Ammon's horn (tissue), 1 donor: ENCODE measurements at places on chromosomes 13 and 19.
A peak's percentile ranks its signal among the peaks of the same experiment; 100 is the strongest.

GRCh38 chr19:55672418-55672817 lies 2.6 kb upstream of the EPN1 start:
- no peak for DNase-seq

DNA sequence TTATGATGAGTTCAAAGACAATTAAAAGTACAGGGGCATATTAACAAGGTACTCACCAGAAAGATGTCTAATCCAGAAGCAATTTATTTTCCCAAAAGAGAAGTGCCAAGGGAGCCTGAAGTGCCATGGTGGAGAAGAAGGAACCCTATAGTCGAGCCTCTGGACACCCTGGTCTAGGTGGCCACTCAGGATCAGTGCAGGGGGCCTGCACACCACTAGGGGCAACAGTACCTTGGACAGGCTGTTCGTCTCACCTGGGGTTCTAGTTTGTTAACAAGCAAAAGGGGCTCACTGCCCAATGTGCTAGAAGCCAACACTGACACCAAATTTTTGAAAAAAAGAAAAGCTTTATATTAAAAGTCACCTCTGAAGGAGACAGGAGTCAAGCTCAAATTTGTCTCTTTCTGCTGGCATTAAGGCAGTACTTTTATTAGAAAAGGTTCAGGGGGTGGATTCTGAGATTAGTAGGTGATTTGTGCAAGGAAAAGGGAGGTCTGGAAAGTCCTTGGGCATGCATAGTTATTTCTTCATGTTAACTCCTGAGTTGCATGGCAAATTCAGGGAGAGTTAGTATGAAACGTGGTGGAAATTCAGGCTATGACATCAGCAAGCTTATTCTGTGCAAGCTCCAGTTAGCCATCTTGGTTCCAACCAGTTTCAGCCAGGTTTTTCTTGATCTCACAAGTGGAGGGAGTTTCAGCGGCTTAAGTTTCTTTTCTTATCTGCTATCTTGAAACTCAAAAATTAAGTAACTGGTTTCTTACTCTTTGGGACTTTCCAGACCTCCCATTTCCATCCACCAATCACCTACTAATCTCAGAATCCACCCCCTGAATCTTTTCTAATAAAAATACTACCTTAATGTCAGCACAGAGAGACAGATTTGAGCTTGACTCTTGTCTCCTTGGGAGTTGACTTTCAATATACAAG lies 884 bp upstream of the CBY2 start:
- no peak for DNase-seq

- DNase-seq = no peak
Observed at GRCh38 chr19:38915329-38916321, 3.6 kb upstream of the CCER2 start.

- DNase-seq = no peak
Observed at GRCh38 chr19:55535965-55536350, 975 bp downstream of the SBK2 start.

- DNase-seq = no peak
Observed at GRCh38 chr19:16206637-16207036, 8.9 kb downstream of the AP1M1 start.

GRCh38 chr19:30653646-30654386 lies 281.6 kb downstream of the ZNF536 start:
- DNase-seq = no peak

- no peak for DNase-seq
Observed at GRCh38 chr19:46015687-46016425, 7.0 kb downstream of the PGLYRP1 start.

GRCh38 chr13:71751073-71751472 lies 115.9 kb downstream of the DACH1 start:
- no peak for DNase-seq

GRCh38 chr13:77742801-77743200 lies 45.3 kb downstream of the SLAIN1 start:
- DNase-seq = no peak

- DNase-seq = peak; percentile 66
Observed at GRCh38 chr19:8392017-8392591, 1.9 kb downstream of the RAB11B start.

GRCh38 chr19:771332-771785 lies 20.4 kb downstream of the MISP start:
- DNase-seq = no peak

DNA sequence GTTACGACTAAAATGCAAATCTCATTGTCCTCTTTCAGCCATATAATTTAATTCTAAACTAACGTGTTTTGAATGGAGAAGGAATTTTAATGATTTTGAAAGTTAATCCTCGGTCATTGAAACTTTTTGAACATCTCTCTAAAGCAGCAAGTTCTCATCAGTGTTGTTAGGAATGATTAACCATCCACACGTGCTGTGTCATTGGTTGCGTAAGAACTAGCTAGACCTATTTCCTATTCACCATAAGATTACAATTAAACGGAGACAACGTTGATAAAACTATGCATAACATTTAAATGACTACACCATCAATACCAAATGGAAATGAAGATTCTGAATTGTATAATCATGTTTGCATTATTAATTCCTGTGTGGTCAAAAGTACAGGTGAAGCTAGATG lies 155.6 kb upstream of the IRS2 start:
- no peak for DNase-seq

DNA sequence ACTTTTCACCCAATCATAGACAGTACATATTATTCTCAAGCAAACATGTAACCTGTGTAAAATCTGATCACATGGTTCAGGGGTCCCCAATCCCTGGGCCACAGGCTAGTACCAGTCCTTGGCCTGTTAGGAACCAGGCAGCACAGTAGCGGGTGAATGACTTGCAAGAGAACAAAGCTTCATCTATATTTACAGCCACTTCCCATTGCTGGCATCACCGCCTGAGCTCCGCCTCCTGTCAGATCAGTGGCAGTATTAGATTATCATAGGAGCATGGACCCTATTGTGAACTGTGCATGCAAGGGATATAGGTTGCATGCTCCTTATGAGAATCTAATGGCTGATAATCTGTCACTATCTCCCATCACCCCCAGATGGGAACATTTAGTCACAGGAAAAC lies 133.1 kb downstream of the MAB21L1 start:
- DNase-seq = peak; percentile 62

DNA sequence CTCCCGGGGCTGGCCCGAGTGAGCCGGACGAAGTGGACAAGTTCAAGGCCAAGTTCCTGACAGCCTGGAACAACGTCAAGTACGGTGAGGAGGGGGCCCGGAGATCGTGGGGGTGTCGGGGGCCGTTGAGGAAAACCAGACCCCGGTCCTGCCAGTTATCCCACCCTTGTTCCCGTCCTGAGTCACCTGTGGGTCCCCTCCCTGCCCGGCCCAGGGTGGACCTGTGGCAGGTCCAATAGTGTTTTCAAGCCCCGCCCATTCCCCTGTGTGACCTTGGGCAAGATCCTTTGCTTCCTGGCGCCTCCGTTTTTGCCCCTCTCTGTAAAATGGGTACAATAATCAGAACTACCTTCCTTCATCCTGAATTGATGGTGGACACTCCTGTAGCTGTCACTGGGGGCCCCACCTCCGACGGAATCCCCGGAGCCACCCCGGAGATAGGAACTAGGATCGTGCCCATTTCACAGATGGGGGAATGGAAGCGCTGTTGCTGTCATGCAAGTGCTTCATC lies 593 bp downstream of the ATG4D start:
- no peak for DNase-seq

GRCh38 chr19:17720440-17720839 lies 1.2 kb downstream of the MAP1S start:
- peak; percentile 24 for DNase-seq
